Upper lobe of right lung (tissue), 1 donor: ENCODE measurements at places on chromosomes 1 and 21. TPM values are rescaled to one million over a fixed set of nuclear protein-coding genes. Genes with fewer than 3 reads are reported as not detected.

GRCh38 chr1:100750005-100750885 is 30.7 kb downstream of the VCAM1 start:
- no peak for DNase-seq

HMGCS2 gene
- total RNA-seq: not detected

- DNase-seq: no peak
Measured at GRCh38 chr1:9112961-9113880, 15.7 kb downstream of the GPR157 start.

GRCh38 chr1:147750618-147751217 is 9.7 kb downstream of the GJA5 start:
- DNase-seq: no peak

- DNase-seq: no peak
Measured at GRCh38 chr1:52127181-52128180, 14.4 kb upstream of the ZFYVE9 start.

HLX gene
- 14.9 TPM for total RNA-seq

GRCh38 chr1:68268896-68269483 is 36.7 kb upstream of the WLS start:
- no peak for DNase-seq

NAXE gene
- 69.2 TPM for total RNA-seq

ELK4 gene
- total RNA-seq: 71.5 TPM

GRCh38 chr1:91057784-91058183 is 35.9 kb upstream of the ZNF644 start:
- DNase-seq: no peak

GRCh38 chr1:22854688-22855565 is 117.7 kb downstream of the LACTBL1 start:
- no peak for DNase-seq

GRCh38 chr1:41572224-41572623 is 87.7 kb upstream of the EDN2 start:
- no peak for DNase-seq

CHIA gene
- total RNA-seq: 6.3 TPM

CFAP45 gene
- total RNA-seq: 1.9 TPM

DNA sequence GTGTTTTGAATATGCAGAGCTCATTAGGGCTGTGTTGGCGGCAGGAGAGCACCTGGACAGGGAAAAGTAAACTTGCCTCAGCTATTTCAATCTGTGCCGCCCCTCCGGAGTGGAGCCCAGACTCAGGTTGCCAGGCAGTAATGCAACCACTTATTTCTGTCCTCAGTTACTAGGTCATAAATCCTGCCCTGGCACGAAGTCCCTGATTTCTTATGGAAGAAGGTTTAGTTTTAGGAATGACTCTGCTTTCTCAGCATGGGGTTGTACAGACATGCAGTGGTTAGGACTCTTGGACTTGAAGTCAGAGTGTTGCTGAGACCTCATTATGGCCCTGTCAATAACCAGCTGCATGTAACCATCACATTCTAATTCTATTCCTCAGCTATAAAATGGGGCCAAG is 98.3 kb upstream of the FGGY start:
- DNase-seq: no peak

DNA sequence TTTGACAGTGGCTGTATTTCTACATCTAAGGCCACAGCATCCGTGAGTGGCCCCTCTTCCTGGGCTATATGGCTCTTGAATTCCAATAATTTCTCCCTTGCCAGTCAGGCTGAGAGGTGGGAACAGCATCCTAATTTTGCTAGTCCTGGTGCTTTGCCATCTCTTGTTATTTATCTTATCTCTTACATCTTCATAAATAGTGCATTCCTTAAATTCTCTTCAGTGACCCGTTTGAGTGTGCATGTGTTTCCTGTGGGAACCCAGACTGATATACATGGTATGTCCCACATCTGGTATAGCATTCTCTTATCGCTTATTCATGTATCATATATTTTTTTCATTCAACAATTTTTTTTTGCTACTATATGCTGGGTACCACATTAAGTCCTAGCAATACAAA is 9.9 kb downstream of the S100A11 start:
- no peak for DNase-seq

GRCh38 chr1:48878191-48878940 is 101.7 kb upstream of the BEND5 start:
- no peak for DNase-seq

- DNase-seq: no peak
Measured at GRCh38 chr1:32859915-32860314, 10.8 kb downstream of the FNDC5 start.

DNA sequence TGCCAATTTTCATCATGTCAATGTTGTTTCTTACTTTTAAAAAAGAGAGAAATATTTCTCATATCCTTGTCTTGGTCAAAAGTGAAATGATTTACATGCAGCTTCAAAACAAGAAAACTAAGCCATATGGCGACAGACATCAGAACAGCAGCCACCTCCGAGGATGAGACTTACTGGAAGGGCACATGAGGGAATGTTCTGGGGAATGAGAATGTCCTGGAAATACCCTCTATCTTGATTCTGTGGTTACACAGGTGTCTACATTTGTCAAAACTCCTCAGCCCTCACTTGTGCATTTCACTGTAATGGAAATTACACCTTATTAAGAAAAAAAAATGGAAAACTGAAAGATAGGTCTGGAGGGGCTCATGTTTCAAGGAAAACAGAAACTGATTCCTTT is 14.2 kb upstream of the ECE1 start:
- no peak for DNase-seq

DNA sequence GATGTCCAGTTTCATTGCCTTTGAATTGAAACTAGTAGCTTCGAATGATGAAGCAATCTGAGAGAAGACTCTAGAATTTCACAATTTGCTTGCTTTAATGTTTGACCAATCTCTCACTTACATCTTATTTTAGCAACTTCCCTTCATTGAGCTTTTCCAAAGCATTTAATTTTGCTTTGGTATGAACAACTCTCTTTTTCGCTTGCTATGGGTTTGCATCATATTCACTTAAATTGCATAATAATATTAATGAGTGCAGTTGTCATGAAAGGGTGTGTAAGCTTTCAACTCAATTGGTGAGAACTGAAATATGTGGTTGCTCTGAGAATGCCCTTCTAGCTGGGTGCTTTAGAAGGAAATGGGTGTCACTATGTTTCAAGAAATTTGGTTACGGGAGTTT is 309.2 kb downstream of the HLX start:
- no peak for DNase-seq

GRCh38 chr1:179228783-179229213 is 679 bp downstream of the ABL2 start:
- peak; percentile 74 for DNase-seq

DNA sequence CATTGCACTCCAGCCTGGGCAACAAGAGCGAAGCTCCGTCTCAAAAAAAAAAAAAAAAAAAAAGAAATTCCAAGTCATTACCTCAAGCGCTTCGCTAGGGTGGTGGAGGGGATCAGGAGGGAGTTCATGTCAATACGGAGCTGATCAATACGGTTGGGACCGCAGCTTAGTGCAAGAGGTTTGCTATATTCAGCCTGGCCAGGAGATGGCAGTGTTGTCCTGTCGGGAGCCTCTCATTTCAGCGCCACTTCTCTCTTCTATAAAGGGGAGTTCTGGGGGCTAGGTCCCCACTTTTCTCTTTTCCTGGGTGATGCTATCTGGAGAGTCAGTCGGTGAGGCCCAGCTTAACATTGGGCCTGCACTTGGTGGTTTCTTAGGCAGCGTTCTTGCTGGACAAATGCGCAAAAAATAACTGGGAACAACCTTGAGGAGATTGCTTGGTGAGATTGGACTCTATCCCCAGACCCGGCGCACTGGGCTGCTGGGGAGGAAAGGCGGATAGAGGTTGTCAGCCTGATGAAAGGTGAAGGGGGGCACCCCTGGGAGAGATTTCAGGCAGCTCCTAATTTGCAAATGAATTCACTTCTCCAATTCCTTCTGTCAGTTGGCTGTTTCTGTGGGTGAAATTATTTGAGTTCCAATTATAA is 40.4 kb downstream of the KIAA0040 start:
- no peak for DNase-seq

GUCA2B gene
- total RNA-seq: not detected

DNA sequence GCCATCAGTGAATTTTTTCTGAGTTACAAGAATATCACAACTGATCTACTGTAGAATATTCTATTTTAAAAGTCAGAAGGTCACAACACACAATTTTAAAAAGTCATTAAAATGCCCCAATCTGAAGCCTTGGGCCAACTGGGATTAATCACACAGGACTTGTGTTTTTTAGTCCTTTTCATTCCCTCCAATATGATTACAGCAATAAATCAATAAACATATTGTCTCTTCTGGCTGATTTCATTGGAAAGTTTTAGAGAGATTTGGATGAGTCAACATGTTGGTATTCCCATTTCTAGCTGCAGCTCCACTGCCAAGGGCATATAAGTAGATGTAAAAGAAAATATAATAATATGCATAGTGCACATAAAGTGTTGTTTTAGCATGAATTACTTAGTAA is 85.8 kb downstream of the NIBAN1 start:
- DNase-seq: no peak

DNA sequence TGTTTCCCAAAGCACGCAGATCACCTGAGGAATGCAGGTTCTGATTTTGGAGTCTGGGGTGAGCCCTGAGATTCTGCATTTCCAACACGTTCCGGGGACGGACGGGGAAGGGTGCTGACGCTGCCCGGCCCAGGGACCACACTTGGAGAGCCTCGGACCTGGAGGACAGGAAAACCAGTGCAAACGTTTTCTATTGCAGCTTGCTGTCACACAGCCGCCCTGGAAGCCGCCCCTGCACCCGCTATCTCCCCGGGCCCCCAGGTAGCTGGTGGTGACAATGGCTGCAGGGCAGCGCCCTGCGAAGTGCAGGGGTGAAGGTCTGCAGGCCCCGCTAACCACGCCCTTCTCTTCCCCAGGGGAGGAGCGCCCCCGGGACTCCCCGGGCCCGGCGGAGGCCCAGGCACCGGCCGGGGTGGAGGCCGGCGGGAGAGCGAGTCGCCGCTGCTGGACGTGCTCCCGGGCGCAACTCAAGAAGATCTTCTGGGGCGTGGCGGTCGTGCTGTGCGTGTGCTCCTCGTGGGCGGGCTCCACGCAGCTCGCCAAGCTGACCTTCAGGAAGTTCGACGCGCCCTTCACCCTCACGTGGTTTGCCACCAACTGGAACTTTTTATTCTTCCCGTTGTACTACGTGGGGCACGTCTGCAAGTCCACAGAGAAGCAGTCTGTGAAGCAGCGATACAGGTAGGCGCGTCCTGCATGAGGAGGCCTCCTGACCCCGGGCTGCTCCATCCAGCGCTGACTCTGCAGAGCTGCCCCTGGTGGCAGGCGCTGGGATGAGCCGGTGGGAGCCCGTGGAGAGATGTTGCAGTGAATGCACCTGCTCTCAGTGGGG is 142.0 kb upstream of the COA6 start:
- no peak for DNase-seq

LMOD1 gene
- total RNA-seq: 38.3 TPM

GRCh38 chr1:20390589-20391331 is 95.2 kb downstream of the CAMK2N1 start:
- no peak for DNase-seq

- no peak for DNase-seq
Measured at GRCh38 chr1:7770669-7770996, 463 bp upstream of the VAMP3 start.

- DNase-seq: no peak
Measured at GRCh38 chr1:181479137-181479745, 4.1 kb upstream of the CACNA1E start.

AADACL4 gene
- total RNA-seq: not detected

KANK4 gene
- total RNA-seq: 6.4 TPM

NFASC gene
- total RNA-seq: 24.1 TPM

FRRS1 gene
- total RNA-seq: 6.8 TPM

SPRR1A gene
- total RNA-seq: not detected

TSEN15 gene
- 27.2 TPM for total RNA-seq

- DNase-seq: no peak
Measured at GRCh38 chr1:186849271-186849671, 20.5 kb downstream of the PLA2G4A start.

GIPC2 gene
- 4.1 TPM for total RNA-seq

GRCh38 chr1:19010503-19010902 is 54.0 kb upstream of the IFFO2 start:
- DNase-seq: no peak

- no peak for DNase-seq
Measured at GRCh38 chr1:37171691-37172090, 137.4 kb upstream of the GRIK3 start.

GRCh38 chr21:16534408-16535101 is 804.8 kb downstream of the USP25 start:
- DNase-seq: no peak

SNX7 gene
- 14.8 TPM for total RNA-seq

GRCh38 chr1:203581841-203582240 is 44.8 kb upstream of the ATP2B4 start:
- DNase-seq: no peak

- no peak for DNase-seq
Measured at GRCh38 chr1:71561729-71562128, 480.9 kb upstream of the ZRANB2 start.

- no peak for DNase-seq
Measured at GRCh38 chr1:41502912-41503311, 18.4 kb upstream of the EDN2 start.

WNT4 gene
- 1.8 TPM for total RNA-seq
